ENCODE measurements at places on chromosomes 3 and 15. TPM values are rescaled to one million over a fixed set of nuclear protein-coding genes. Genes with fewer than 3 reads are reported as not detected.

- DNase-seq = no peak
These were observed 430 bp downstream of the SLCO2A1 start for GRCh38 chr3:134029256-134029733.

GRCh38 chr3:10512687-10513086, 7.3 kb upstream of the ATP2B2 start:
- DNase-seq = peak; percentile 37

DNA sequence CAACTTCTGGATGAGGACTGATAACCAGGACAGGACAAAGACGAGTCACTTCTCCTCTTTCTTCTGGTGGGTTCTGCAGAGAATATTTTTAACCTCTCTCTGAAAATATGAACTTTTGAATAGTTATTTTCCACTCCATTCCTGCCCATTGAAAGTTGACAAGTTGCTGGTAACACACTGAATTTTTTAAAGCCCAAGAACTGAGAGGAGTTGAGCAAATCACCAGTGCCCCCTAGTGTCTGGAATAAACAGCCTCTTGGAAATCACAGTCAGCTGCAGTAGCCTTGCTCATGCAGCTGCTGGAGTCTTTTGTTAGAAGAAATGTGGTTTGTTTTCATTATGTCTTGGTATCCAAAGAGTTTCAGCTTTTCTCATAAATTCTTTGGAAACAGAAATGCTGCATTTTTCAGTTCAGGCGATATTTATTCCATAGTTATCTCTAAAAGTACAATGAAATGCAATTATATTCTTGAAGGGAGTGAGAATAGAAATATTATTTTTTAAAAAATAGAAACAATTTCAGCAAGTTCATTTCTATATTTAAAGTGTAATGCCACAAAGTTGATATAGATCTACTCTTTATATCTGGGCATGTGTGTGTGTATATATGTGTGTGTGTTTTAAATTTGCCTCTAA, 741.0 kb upstream of the CBLB start:
- DNase-seq = no peak

- no peak for DNase-seq
These were observed 100.7 kb downstream of the ANXA2 start for GRCh38 chr15:60297047-60297446.

DNA sequence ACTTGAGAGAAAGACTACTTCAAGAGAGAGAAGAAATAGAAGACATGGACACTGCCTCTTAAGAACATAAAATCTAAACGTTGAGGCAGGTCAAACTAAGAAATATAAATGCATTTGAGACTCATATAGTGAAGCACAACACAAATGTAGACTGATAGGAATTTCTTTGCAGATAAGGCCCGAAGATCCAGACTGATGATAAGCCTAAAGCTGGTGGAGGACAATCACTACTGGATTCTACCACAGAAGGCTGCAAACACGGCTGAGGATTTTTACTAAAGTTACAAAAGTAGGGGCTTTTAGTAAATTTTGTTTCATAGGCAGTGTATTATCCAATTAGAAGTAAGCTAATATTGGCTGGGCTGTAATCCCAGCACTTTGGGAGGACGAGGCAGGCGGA, 278.3 kb downstream of the RAP2B start:
- DNase-seq = no peak

DNA sequence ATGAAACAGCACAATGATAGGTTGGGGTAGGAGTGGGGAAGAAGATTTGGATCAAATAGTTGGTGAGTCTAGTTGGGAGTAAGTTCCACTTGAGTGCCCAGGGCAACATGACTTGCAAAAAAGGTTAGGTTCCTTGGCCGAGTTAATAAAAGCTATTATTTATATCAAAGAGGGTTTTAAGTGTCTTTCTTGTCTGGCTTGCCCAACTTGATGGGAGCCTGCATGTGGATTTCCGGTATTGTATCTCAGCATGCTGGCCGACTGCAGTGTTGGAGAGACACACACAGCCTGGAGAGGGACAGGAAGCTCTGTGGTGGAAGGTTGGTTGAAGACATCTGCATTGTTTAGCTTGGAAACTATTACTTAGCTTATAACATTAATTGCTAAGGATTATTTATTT, 449.5 kb upstream of the TBL1XR1 start:
- no peak for DNase-seq

DNA sequence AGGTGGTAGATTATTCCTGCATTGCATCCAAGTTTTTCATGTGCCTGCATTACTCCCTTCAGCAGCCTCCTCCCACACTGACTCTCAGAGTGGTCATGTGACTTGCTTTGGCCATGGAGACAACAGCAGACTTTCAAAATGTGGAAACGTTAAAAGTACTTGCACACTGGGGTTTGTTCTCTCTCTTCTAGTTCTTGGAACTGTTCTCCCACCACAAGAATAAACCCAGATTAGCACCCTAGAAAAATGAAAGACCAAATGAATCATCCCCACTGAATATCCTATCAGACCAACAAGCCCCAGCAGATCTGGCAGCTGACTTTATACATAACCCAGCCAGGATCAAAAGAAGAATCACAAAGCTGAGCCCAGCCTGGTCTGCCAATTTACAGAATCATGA, 398.5 kb downstream of the VPS13C start:
- DNase-seq = no peak

DNA sequence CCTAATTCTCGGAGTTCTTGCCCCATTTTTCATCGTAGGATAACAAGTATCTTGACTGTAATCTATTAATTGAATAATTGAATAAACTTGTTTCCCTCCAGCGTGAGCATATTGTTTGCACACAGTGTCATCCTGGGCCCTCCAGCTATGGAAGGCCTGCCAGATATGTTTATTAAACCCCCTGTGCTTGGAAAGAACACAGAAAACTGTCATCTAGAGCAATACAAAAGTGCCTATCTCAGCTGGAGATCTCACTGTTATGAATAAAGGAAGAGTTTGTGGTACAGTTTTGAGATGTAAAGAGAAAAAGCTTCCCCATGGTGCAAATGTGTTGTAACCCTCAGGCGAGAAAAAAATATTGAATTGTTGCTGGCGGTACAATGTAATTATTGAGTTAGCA, 405.9 kb downstream of the SOX2 start:
- DNase-seq = no peak

DNA sequence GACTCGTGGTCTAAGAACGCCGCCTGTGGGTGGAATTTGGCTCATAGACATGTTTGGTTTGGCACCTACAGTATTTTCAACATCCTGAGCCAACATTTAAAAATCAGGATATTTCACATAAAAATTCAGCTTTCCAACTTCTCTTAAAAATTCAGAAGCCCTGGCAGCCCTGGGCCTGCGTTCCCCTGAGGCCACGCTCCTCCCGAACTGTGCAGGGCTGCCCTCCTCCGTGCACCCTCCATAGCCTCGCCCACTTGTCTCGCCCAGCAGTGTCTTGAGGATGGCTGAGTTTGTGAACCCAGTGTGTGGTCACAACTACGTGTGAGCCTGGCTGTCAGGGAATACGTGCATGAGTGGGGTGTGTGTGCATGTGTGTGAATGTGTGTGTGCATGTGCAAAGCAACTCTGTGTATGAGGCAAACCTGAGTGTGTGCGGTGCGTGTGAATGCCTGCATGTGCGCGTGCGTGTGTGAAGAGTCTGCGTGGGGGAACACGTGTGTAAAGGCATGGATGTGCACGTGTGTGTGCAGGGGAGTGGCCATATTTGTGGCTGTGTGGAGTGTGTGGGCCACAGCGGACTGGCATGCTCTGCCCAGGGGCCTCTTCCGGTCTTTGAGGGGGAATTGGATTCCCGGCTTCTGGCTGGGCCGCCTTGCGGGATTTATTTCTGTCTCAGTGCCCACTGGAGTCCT, 30.9 kb downstream of the PTH1R start:
- peak; percentile 69 for DNase-seq

DNA sequence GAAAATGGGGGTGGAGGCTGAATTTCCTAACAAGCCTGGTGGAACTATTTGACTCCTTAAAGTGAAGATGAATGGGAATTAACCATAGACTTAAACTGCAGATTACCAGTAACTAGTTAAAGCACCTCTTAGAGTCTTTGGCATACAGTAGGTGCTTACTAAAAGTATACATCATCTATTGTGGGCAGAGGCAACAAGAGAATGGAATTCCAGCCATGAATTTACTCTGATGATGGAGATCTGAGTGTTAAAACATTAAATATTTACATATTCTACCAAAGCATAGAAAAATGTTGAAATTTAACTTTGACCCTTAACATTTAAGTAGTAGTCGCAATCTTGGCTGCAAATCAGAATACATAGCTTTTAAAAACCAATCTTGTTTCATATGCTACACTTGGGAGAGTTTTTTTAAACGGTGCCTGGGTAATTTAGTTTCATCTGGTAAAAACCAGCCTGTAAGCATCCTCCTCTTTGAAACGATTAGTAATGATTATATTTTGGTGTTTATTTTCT, 5.2 kb downstream of the UBA5 start:
- DNase-seq = no peak

DNA sequence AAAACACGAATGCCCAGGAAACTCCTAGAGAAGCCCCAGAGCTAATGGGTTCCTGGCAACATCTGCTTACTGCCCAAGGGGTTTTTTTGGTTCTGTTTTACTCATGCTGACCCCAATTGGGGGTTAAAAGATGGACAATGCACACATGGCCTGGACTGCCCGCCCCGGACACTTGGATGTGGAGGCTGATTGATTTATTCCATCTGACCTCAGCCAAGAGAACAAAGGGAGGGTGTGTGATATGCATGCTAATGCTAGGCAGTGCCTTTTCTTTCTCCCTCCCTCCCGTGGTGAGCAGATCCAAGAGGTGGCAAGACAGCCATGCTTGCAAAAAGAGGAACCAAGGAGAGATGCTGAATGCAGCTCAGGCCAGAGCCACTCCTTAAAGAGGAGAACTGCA, 3.3 kb upstream of the LRTM1 start:
- no peak for DNase-seq

SLC38A3 gene
- total RNA-seq = 1.2 TPM

IL17RE gene
- total RNA-seq = 1.6 TPM

CAMK2N2 gene
- 3.9 TPM for total RNA-seq

IFT57 gene
- 22.4 TPM for total RNA-seq

GOLGA8H gene
- 1.8 TPM for total RNA-seq

CD200 gene
- 1.8 TPM for total RNA-seq

Measured in chondrocyte (in vitro differentiated cells).